ENCODE measurements at places on chromosomes 1 and 21.
A peak's percentile ranks its signal among the peaks of the same experiment; 100 is the strongest.

DNA sequence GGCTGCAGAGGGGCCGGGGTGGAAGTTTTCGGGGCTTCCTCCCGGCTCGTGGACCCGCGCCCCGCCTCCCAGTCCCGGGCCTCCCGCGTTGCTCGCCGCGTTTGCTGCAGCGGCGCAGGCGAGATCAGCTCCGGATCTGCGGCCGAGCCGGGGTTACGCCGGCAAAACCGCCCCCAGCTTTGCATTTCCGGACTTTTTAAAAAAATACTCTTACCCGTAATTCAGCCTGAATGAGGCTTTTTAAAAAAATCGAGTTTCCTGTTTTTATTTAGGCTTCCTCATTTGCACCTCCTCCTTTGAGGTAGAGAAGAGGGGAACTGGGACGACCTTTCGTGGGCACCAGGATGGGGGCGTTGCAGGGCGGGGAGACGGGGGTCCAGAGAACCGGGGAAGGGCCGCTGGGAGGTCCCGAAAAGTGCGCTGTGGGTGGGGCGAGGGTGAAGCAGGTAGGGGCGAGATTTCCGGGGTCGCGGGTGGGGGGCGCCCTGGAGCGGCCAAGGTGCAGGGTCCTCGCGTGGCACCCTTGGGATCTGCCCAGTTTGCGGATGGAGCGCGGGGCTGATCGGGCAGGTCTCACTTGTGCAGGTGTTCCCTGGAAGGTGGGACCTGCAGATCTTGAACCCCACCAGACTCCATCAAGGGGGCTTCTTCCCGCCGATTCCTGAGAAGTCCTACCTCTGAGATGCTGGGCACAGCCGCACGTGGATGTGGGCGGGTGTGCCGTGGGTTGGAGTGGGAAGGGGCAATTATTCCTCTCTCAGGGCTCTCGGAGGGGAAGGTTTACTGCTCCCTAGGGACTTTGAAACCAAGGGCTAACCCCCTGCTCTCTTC lies 1.1 kb downstream of the PIK3CD start:
- DNase-seq: no peak

GRCh38 chr1:38370716-38371504 lies 324.3 kb upstream of the POU3F1 start:
- DNase-seq: no peak

GRCh38 chr1:154583773-154584172 lies 16.2 kb downstream of the CHRNB2 start:
- no peak for DNase-seq

DNA sequence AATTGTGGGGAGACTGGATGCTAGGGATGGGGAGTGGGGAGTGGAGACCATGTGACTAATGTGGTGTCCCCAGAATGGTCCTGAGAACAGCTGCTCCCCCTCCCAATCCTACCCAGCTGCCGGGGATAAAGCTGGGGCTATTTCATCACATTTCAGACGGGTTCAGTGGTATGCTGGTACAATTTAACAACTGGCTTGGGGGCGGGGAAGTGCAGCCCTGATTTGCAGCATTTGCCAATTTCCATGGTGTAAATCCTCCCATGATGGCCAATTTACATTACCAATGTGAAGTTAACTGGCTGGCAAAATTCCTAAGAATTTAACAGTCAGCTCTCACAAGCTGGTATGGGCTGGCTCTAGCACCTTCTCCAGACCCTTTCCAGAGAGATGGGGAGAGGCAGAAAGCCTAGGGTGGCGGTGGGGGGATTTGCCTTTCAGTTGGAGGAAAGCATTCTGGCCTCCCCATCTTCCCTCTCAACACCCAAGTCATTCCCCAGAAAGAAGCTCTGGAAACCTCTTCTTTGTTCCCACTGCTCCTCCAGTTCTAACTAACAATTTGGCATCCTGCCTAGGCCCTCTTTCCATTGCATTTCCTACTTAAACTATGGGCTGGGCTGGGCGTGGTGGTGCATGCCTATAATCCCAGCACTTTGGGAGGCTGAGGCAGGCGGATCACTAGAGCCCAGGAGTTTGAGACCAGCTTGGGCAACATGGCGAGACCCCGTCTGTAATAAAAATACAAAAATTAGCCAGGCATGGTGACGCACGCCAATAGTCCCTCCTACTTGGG lies 11.3 kb upstream of the ADGRB2 start:
- DNase-seq: no peak

- no peak for DNase-seq
Measured at GRCh38 chr1:14964711-14965055, 188.9 kb upstream of the TMEM51 start.

- peak; percentile 37 for DNase-seq
Measured at GRCh38 chr1:115771847-115772457, 3.4 kb upstream of the CASQ2 start.

DNA sequence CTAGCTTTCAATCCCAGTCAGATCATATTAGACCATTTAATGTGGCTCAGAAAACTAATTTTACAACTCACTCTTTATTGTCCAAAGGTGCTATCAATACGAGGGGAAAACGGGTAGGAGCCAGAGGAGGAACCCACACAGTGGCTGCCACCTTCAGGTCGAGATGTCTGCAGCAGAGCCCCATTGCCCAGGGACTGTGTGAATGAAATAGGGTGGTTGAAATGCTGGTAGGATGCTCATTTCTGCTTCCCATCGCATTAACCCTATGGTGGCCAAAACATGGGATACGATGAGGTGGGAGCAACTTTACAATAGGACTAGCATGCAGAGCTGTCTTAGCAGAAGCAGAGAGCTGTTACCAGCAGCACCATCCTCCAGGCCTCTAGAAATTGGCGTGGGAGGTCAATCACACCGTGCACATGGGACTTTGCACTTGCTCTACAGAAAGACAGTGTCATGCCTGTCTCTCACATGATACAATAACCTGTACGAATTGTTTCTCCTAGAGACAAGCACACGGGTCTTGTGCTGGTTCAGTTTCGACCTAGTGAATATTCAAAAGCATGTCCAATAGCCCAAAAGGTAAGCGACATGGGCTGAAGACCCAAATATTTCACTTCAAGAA lies 69.5 kb upstream of the DESI2 start:
- DNase-seq: no peak

- no peak for DNase-seq
Measured at GRCh38 chr1:66270119-66270812, 263.7 kb upstream of the SGIP1 start.

- DNase-seq: no peak
Measured at GRCh38 chr1:176533020-176533419, 70.0 kb downstream of the PAPPA2 start.

- no peak for DNase-seq
Measured at GRCh38 chr21:44958471-44959191, 18.8 kb downstream of the SLX9 start.

- no peak for DNase-seq
Measured at GRCh38 chr1:235015291-235015985, 113.2 kb downstream of the TOMM20 start.

DNA sequence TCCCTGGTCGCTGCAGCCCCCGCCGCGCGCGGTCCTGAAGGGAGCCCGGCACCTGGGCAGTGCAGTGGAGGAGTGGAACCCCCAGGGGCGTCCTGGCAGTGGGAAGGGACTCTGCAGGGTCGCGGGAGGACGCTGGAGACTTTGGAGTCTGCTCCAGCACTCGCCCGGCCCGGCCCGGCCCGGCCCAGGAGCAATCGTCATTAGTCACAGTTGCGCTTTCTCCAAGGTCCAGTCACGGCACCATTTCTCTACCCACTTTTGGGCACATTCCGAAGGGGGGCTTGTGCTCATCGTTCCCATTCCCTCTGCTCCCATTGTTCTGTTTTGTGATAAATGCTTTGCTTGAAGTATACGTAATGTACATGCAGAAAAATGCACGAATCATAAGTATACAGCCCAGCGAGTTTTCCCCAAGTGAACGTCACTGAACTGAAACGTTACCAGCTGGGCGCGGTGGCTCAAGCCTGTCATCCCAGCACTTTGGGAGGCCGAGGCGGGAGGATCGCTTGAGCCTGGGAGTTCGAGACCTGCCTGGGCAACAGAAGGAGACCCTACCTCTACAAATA lies 999 bp downstream of the THAP3 start:
- no peak for DNase-seq

- DNase-seq: no peak
Measured at GRCh38 chr1:85027242-85027983, 20.9 kb downstream of the MCOLN3 start.

DNA sequence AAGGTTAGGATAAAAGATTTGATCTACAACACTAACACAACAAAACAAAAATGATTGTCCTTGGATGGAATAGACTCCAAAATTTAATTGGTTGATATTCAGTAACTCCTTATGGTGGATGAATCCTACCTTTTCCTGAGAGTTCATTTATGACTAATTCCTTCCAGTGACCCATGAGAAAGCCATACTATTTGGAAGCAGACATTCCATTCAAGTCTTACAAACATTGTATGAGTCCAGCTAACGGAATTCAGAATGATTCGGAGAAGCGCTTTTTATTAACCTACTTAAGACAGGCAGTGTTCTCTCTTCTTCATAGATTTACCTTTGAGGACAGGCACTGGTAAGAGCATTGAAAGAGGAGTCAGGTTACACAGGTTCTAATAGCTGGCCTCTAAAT lies 155.6 kb upstream of the ZNF648 start:
- peak; percentile 73 for DNase-seq

DNA sequence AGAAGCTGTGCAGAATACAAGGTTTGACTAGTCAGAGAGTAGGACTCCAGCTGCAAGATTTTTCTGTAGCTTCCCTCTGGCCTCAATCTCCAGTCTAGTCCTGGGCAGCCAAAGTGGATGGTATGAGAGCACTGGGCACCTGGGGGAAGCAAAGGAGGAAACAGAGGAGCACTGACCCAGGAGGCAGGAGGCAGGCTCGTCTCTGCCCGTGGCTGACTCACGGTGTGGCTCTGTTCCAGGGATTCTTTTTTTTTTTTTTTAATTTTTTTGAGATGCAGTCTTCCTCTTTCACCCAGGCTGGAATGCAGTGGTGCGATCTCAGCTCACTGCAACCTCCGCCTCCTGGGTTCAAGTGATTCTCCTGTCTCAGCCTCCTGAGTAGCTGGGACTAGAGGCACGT lies 4.1 kb upstream of the NPPB start:
- no peak for DNase-seq

GRCh38 chr1:75518686-75519085 lies 92.2 kb downstream of the SLC44A5 start:
- no peak for DNase-seq

GRCh38 chr1:44568128-44568900 lies 106.0 kb downstream of the TMEM53 start:
- no peak for DNase-seq

DNA sequence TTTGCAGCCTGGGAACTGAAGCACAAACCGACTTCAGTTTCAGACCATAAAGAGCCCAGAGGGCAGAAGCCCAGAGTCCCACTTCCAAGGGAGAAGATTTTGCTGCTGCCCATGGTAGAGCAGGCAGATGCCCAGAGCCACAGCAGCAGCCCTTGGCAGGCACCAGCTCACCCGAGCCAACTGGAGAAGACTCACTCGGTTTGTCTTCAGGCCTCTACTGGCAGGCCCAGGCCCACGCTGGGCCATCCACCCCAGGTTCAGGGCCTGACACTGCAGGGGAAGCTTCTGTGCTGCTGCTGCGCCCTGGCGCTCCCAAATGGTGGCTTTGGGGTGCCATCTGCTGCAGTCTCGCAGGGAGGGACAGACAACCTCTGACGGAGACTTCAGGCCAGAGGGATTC lies 33.3 kb downstream of the SLC66A1 start:
- DNase-seq: no peak

GRCh38 chr1:39992888-39993287 lies 37.9 kb downstream of the MFSD2A start:
- no peak for DNase-seq

DNA sequence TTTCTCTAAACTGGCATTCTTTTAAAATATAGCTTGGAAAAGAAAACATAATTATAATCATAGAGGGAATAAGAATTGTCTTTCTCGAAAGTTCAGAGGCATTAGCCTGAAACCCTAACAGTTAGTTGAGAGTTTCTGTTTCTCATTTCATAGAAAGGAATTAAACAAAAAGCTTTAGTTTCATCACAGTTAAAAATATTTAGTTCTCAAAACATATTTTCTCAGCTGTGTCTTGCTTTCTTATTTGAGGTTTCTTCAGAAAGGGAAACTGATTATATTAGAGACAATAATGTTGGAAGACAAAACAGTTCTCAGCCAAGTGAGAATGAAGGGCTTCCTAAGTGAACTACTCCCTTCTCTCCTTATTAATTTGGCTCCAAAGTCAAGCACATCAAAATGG lies 75.4 kb upstream of the C1orf105 start:
- DNase-seq: no peak

GRCh38 chr1:201260236-201260590 lies 23.1 kb upstream of the PKP1 start:
- DNase-seq: no peak

DNA sequence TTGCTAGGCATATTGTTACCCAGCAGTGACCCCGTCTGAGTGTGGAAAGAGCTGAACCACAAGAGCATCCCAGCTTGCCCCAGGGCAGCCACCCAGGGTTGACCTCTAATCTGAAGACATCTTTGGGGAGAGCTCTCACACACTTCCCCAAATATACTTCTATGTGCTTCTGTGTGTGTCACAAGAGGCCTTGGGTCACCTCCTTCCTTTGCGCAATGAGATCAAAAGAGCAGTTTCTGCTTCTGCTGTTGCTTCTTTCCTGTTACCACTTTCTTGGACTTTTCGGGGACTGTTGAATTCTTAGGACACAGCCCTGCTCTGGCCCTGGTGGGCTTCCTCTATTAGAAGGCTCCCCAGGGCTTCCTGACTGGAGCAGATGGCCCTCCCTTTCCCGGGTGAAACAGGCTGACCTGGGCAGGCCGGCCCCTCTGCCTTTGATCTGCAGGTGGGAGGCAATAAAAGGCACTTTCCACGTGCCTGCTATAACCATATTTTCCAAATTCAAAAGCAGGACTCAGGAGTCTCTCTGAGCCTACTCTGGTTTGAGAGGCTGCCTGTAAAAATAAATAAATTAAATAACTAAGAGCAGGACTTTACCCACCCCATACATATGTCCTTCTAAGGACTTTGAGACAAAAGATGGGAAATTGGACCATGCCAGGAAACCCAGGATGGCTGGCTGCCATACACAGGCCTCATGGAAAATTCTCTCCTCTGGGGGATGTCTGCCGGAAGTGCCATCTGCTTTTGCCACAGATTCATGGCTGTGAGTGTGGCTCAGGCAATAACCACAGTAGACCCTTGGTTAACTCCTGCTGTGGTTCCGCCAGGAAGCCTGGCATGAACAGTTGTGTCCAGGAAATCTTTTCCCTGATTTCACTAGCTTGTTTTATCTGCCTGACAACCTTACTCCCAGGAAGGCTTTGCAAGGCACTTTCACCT lies 28.3 kb upstream of the RCSD1 start:
- no peak for DNase-seq

DNA sequence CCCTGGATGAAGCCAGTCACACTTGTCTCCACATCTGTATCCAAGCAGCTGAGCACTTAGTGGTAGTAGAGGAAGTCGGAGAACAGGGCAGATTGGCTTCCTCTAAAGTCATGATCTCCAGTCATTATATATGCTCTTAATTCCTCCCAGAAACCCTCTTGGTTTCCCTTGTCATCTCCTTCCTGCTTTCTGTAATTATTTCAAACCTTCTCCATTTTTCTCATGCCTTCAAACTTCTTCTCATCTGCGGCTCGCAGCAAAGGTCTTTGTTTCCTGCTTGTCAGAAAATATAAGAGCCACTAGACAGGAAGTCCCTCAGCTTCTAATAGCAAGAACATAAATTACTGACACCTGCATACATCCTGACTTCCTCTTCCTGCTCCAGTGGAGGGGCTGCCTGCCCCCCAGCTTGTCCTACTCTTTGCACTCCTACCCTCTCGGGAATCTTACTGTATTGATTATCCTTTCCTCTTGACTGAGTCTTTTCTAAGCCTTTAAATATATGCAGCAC lies 124.6 kb upstream of the NGF start:
- no peak for DNase-seq

Data from BJ (cell line).